H7 (cell line): ENCODE measurements at places on chromosomes 5 and 9. TPM values are rescaled to one million over a fixed set of nuclear protein-coding genes. Genes with fewer than 3 reads are reported as not detected.

- peak; percentile 79 for DNase-seq
These were observed 3.7 kb downstream of the MCTP1 start for GRCh38 chr5:95281226-95281625.

DNA sequence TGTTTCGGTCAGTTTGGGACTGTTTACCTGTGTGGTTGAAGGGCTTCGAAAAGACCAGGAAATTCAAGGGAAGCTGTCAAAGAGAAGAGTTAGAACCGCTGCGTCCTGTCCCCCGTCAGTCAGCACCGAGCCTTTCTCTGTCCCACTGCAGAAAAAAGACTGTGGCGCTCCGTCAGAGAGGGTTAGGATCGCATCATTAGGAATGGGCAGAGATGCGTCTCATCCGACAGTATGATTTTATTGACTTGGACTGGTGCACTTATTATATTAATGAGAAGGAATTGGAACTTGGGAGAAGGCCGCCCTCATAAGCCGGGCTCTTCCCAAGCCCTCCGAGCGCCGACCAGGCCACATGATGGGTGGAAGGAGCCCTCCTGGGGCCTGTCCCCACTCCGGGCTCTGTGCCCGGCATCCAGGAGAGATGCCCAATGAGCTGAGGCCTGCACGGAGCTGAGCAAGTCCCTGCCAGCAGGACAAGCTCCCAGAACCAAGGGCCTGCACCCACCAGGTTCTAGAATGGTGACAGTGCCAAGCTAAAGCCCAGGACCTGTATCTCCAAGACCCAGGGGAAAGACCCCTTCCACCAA is 71.5 kb downstream of the NEK6 start:
- DNase-seq: no peak

The IL9 gene
- not detected in 2 replicates for total RNA-seq

DNA sequence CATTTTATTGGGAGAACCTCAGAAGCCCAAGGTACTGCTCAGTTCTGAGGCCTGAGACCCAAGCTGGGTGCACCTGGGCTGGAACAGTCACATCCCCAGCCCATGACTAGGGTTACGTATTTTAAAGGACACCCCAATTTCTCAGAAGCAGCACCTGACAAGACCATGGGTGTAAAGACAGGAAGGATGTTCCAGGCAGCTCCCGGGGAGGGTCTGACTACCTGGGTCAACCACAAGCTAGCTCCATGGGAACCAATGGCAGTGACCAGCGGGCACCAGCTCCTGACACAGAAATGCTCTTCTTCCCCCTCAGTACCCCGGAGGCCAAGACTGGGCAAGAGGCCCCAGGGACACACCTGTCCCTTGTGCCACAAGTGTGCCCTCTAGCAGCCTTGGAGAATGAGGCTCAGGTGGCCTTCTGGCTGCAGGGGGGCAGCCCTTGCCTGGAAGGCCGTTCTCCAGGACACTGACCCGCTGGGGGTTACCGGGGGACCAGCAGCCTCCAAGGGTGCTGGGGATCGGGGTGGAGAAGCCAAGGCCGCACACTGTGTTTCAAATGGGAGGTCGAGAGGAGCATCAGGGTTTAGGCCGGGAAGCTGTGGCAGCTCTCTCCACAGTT is 52.6 kb downstream of the IPPK start:
- DNase-seq: no peak

- no peak for DNase-seq
These were observed 58.3 kb downstream of the SEMA4D start for GRCh38 chr9:89439571-89439970.

DNA sequence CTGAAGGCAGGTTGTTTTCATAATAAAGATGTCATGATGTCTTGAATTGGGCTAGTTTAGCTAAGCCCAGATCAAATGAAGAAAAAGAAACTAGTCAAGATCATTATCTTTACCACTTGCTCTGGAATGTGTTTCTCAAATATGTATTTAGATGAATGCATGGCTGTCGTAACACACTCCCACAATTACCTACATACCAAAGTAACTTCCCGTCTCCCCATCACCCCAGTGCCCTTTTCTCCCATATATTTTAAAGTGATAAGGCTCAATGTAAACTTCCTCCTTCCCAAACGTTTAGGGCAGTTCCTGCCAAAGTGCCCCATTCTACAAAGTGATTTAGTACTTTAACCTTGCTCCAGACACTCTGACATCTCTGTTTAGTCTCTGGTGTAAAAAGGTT is 61.4 kb downstream of the SLC1A3 start:
- no peak for DNase-seq

GRCh38 chr5:159339460-159339859 is 9.2 kb upstream of the IL12B start:
- no peak for DNase-seq

The GALNT12 gene
- 10.6 and 11.4 TPM in 2 replicates for total RNA-seq

The KIF12 gene
- 0.92 and 2.0 TPM in 2 replicates for total RNA-seq

The URM1 gene
- 74.3 and 99.6 TPM in 2 replicates for total RNA-seq

GRCh38 chr5:142994218-142994617 is 224.0 kb downstream of the ARHGAP26 start:
- no peak for DNase-seq

The NDUFA8 gene
- 43.9 and 47.2 TPM in 2 replicates for total RNA-seq

DNA sequence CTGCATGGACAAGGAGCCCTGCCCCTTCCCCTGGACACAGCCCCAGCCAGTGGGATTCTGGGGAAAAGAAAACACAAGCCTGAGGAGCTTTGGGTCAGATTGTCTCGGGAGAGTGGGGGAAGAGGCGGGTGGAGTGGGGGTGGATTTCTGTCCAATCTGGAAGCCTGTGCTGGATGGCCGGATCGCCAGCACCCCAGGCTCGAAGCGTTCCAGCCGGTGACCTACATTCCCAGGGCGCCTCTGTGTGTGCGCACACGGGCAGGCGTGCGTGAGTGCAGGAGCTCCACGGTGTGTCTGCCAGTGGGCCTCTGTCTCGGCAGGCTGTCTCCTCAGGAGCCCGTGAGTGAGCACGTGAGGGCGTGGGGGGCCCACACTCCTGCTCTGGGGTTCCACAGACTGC is 74.3 kb upstream of the DAB2IP start:
- DNase-seq: no peak

- peak; percentile 50 for DNase-seq
These were observed 75.1 kb upstream of the RUFY1 start for GRCh38 chr5:179475208-179475751.

The SNAPC3 gene
- 29.5 and 36.9 TPM in 2 replicates for total RNA-seq
